ENCODE measurements at places on chromosomes 2 and 18.
A peak's percentile ranks its signal among the peaks of the same experiment; 100 is the strongest.

DNA sequence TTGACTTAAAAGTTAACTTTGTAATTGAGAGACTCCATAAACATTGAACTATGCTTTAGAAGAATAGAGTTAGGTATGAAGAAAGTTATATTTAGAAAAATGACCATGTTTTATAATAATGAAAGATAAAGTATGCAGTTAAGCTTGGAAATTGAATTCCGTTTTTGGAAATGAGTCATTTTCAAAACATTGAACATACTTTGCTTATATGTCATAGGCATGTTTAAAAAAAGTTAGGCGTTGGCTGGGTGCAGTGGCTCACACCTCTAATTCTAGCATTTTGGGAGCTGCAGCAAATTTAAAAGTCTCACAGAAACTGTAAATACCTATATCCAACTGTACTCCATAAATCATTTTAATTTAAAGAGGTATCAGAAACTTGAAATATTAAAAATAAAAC, 607.4 kb downstream of the CBLN2 start:
- DNase-seq = no peak

GRCh38 chr2:216118474-216118873, 9.3 kb downstream of the XRCC5 start:
- no peak for DNase-seq

DNA sequence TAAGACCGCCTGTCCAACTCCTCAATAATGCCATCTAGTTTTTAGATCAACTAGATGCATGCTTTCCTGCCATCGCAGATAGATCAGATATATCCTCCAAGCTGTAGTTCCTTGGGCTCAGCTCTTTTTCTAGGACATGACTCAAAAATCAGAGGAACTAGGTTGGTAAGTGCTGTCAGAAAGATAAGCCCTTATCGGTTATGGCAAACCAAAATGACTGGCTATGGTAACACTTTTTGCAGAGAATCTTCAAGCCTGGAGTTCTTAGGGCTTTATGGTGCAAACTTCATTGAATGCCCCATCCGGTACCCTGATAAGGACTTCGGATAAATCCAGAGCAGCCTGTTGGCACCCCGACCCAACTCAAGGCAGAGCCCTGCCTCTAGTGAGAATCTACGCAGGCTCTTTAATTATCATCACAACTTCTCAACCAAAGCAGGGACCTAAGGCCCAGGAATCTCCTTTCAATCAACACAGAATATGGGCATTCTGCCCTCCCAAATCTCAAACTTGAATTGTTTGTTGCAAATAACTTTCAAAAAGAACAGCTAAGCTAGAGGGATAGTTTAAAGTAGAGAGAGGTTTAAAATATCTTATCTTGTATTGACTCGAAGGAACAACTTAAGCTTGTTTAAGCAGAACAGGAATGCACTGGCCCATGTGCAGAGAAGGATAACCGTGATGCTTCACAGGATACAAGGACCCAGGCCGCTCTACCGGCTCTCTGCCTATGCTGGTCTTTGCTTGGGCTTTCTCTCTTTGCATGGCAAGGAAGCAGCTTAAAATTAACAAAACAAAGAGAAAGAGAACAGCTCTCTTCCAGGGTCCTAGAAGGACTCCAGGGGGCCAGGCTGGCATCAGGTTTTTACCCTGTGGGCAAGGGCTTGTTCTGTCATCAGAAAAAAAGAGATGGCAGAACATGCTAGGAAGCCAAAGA, 3.4 kb upstream of the CYP1B1 start:
- peak; percentile 78 for DNase-seq

DNA sequence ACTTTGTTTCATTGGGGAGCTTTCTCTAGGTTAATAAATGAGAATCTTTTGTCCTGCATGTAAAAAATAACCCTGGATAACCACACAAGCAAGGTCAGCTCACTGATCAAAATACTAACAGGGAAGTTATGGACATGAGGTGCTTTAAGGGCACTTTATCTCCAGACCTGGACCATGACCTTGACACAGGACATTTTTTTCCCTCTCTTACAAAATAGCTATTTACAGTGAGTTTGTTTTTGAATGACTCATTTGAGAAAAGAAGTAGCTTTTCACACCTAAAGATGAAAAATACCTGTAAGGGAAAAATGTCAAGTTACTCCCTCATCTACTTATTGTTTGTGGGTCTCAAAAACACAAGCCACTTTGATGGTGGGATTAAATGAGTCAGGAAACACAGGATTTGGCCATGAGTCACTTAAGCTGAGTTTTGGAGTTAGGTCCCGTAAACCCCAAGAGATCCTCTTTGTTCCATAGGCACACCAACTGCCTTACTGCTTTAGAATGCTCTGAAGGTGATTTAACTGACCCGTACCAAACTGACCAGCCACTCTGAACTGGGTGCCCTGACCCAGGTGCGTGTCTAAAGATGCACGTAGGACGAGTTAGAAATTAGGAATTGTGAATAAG, 479.3 kb upstream of the NXPH2 start:
- DNase-seq = no peak

DNA sequence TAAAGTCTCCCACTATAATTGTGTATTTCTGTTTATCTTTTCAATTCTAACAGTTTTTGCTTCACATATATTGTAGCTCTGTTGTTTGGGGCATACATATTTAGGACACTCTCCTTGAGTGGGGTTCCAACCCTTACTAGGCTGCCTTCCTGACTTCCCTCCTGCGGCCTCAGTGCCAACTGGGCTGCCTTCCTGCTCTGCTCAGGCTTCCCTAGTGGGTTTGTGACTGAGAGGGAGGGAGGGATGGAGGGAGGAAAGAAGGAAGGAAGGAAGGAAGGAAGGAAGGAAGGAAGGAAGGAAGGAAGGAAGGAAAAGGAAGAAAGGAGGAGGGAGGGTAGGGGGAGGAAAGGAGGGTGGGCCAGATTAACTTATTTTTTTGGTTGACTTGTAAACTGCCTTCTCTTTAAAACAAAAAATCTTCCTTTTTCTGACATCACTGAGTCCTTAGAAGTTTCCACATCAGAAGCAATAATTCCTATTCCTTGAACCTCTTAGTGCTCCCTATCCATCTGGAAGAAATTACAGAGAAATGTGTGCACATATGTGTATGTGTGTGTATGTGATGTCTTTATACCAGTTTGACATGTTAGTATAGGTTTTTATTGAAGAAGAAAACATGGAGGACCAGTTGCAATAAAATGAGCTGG, 145.4 kb upstream of the PGAP1 start:
- no peak for DNase-seq

DNA sequence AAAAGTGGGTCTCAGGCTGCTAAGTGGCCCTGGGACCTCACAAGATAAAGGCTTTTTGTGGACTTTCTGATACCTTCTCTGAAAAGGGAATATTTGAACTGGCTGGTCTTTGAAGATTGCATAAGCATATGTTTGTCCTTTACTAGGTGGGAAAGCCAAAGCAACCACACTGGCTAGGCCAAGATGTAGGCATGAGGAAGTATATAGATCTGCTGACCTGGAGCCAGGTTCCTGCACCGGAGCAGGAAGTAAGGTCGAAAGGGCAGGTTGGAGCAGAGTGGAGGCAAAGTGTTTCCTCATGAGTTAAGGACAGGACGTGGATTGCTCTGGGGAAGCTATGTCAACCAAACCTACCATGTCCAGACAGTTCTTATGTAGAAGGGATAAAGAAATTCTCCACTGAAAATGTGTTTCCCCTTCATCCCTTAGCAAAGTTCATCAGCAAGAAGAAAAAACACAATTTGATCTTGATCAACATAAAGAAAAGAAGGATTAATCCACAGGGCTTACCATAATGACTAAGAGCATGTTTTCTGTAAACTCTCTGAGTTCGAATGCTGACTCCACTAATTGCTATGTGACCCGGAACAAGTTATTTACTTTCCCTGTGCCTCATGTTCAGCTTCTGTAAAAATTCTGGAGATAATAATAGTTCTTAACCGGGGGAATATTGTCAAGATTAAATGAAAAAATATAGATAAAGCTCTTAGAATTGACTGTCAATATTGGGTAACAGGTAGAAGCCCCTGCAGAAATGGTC, 156.1 kb upstream of the SRD5A2 start:
- no peak for DNase-seq

- no peak for DNase-seq
These were observed 154.0 kb downstream of the CALCRL start for GRCh38 chr2:187294043-187294442.

GRCh38 chr2:128602038-128602698, 283.5 kb upstream of the HS6ST1 start:
- DNase-seq = no peak

GRCh38 chr18:57052759-57053158, 94.1 kb upstream of the BOD1L2 start:
- DNase-seq = no peak

DNA sequence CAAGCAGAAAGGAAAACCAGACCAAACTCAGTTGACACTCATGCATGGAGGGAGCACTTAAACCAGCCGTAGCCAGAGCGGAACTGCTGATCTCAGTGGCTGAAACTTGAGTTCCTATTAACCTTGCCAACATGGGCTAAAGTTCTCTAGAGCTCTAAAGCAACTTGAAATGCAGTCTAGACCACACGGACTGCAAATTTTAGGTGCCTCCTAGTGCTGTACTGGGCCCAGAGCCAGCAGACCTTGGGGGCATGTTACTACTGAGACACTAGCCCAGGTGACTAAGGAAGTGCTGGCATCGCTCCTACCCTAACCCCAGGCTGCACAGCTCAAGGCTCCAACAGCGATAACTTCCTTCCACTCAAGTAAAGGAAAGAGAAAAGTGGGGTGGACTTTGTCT, 236.5 kb downstream of the AKAIN1 start:
- no peak for DNase-seq

- no peak for DNase-seq
These were observed 210.8 kb upstream of the ZEB2 start for GRCh38 chr2:144730711-144731110.

- DNase-seq = no peak
These were observed 64.7 kb downstream of the CCDC148 start for GRCh38 chr2:158391876-158392275.

DNA sequence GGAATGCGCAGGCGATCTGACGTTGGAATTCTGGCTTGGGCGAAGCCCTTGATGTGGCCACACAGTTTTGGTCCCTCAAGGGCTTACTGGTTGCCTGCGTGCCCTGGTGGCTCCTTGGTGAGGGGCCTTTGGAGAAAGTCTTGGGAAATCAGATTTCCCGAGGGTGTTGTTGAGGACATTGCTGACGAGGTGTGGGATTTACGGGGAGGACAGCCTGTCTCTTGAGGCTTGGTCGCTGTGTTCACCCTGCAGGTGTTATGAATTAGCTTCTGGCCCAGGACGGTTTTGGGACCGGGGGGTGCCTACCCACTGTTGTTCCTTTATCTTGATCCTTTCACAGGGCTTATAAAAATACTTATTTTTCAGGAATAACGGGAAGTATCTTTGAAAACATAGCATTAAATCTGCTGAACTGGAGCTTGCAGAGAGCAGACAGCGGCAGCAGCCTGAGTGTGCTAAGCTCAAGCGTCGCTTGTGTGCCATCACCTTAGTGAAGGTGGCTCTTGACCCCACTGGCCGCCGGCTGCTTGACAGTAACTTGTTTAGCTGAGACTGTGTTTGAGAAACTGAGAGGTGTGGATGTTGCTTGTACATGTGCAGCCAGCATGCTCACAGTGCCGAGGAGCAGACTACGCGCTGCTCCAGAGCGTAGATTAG, 4.2 kb downstream of the CTDP1 start:
- DNase-seq = no peak

GRCh38 chr2:199842631-199843395, 8.2 kb downstream of the FTCDNL1 start:
- DNase-seq = no peak

- DNase-seq = no peak
These were observed 10.1 kb upstream of the BOK start for GRCh38 chr2:241548451-241548835.

DNA sequence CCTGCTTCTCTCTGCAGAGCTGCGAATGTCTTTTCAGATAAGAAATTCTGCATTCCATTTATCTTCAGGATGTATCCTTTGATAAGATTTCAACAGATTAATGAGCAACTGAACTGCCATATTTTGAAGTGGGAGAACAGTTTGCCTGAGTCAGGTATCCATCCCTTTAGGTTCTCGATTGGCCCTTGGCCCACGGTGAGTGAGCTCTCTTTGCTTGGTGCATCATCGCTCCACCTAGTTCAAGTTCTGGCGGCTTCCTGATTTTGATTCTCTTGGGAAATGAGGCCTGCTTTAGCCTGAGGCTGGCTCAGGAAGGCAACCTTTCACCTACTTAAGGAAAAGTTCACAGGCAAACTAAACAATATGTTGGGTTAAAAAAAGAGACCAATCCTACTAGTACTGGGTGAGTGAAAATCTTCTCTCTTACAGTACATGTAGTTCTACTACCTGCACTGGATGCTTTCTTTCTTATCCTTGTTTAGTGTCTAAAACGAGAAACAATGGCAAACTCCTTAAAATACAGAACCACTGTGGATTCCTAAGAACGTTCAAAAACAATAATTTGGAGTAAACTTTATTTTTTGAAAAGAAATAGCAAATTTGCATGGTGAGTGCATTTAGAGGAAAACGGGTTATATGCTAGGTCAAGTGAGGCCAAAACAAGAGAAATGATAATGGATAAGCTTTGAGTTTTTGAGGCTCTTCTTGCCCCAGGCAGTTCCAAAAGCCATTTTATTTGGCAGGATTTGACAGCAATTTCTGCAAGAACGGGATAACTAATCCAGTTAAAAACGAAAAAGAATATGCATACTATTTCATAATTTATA, 837 bp upstream of the ACSL3 start:
- DNase-seq = peak; percentile 36

DNA sequence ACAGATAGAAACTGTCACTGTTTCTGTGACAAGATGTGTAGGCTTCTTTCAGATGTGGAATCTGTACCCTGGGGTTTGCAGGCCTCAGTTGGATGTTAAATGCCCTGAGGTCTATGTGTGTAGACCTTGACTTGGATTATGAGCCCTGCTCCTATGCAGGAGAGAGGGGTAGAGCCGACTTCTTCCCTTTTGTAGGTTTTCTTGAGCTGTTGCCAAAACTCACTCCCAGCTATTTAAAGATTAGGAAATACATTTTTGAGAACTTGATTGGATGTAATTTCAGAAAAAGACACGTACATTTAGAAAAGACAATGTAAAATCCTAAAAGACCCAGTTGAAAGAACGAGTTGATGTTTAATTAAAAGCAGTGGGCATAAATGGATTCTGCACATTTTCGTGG, 374.8 kb downstream of the SLC4A3 start:
- no peak for DNase-seq

DNA sequence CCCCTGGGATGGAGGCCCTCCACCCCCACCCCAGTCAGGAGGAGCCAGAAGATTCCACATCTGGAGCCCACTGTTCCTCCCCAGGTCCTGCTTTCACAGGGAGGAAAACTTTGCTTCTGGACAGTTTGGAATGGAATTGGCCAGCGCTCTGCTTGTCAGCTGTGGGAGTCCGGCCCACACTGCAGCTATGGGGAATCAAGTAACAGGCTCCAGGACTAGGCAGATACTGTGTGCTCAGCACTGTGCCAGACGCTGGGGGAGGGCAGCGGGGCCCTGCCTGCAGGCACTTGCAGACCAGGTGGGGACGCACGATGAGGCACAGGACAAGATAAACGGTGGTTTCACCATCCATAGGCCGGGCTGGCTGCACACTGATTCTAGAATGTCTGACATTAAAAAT, 114.0 kb downstream of the STPG4 start:
- DNase-seq = no peak

DNA sequence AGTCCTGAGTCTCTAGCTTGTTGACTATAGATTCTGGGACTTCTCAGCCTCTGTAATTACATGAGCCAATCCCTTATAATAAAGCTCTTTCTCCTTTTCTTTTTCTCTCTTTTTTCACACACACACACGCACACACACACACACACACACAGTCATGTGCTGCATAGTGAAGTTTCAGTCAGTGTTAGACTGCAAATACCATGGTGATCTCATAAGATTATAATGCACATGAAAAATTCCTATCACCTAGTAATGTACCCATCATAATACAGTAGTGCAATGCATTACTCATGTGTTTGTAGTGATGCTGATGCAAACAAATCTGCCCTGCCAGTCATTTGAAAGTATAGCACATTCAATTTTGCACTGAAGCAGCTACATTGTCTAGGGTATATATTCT, 558.2 kb downstream of the SUCLG1 start:
- DNase-seq = no peak
